ENCODE measurements at places on chromosomes 6 and 20.

DNA sequence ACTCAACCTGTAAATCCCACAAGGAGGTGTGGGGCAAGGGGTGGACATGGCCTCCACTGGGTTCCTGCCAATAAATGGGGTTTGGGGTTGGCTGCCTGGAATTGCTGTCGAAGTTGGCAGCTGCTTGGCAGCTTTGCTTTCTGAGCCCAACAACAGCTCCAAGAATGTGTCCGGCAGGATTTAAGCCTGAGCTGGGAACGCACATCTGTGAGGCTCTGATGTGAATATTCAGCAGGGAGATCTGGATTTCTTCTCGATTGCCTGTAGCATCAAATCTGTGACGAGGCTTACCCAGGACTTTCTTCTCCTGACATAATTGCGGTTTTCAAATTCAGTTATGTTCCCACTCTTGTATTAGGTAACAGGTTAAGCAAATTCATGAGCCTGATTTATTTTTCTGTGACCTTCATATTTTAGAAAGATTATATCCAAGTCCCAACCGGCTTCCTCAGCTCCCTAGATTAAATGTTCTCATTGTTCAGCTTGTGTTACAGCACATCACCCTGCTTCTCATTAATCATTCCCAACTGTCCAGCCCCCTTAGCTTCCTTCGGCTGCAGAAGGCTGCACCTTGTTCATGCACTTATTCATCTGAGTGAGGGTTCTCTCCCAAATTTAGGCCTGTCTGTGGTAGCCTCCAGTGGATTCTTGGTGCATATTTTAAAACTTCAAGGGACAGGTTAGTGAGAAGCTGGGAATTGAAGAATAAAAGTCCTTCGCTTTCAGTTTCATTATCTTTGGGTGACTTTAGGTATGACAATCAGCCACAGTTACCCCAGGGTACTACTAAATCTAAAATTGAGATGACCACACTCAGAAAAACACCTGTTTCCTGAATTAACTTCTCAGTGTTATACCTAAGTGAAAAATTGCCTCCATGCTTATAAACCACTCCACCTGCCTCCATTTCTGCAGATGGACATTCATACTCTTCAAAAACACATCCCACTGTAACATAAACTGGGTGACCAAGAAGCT is 310.0 kb downstream of the ESR1 start:
- DNase-seq = no peak

DNA sequence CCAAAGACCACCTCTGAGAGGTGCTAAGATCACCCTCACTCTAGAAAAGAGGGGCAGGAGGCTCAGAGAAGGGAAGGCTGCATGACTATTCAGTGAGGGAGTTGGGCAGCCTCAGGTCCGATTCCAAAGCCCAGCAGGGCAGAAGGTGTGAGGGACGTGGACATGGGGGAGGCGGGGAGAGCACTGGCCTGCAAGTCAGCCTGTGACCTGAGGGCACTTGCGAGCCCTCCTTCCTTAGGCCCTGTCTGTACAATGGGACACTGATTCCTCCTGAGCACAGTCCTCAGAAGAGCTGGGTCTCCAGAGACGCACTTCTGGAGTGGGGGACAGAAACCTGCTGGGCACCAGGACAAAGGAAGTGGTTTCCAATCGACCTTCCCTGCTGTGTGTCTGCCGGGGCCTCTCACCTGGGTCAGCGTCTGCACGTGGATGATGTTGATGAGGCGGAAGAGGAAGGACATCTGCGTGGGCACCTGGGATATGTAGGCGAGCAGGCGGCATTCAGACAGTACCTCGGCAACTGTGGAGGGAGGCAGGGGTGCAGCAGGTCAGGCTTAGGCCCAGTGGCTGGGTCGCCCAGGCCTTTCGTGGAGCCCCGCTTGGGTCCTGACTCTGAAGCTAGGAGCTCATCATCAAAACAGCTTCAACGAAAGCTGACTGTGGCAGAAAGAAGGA is 48.5 kb downstream of the MYH7B start:
- DNase-seq = no peak

DNA sequence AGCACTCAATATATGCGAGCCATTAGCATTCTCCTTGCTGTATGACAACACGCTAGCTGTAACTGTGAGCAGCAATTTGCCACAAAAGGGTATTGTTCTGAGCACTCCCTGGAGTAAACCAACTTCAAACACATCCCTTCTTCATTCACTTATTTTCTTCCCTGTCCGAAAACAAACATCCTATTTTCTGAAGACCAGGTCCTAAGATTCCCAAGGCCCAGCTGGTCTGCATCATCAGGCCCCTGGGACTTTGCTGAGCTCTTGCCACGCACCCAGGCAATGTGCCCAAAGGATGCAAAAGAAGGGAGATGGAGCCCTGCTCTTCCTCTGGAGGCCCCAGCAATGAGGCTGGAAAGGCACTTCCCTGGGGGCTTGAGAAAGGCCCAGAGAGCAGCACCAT is 118.1 kb downstream of the PREX1 start:
- no peak for DNase-seq

GRCh38 chr6:40860443-40860842 is 178.6 kb downstream of the UNC5CL start:
- DNase-seq = no peak

DNA sequence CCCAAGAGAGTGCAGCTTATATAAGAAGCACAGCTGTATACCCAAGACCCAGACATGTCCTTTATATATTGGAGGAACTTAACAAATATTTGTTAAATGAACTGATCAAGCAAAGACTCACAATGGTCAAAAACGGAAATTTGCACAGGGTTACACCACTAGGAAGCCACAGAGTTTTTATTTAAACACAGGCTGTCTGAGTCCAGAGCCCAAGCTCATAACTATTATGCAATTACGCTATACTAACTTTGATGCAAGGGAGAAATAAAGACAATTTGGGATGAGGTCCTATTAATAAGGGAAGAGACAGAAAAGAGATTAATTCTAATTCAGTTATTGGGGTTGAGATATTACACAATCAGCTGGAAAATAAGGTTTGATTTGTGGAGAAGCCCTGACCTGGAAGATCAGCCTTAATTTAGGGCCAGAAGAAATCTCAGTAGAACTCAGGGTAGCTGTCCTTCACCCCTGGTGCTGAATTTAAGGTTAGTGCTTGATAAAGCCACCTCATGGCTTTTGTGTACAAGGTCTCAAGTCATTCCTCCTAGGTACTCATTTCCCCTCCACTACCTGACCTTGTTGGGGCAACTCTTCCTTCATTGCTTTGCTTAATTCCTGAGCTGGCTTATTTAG is 10.5 kb upstream of the ZNF334 start:
- no peak for DNase-seq
